ENCODE measurements at places on chromosomes 7 and 10.

DNA sequence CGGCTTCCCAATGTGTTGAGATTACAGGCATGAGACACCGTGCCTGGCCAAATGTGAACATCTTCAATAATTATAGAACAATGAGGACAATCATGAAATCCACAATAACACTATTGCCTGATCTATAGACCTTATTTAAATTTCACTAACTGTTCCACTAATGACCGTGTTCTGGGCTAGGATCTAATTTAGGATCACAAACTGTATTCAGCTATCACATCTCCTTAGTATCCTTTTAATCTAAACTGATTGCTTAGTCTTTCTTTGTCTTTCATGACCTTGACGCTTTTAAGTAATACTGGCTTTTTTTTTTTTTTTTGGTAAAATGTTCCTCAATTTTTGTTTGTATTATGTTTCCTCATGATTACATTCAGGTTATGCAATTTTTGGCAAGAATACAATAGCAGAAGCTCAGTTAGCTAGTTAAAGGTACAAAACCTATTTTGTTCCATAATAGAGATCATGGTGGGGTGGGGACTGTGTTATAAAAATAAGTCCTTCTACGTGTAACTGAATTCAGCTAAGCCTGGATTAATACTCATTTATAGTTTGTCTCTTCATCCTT lies 158.4 kb downstream of the AOAH start:
- no peak for DNase-seq

DNA sequence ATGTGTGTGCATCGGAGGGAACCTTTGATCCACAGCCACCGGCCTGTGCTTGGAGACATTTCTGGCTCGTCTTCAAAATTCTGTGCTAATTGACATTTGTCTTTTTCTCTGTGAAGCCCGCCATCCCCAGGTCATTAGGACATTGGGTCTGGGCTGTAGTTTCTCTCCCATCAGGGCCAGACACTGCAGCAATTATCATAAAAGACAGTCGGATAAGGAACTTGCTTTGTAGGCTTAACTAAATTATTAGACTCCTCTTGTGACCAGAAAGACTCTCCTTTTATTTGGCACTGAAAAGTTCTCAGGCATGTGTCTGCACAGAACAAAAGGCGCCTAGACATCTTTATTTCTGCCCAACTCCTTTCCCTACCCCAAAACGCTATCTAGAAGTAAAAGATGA lies 49.1 kb upstream of the NPTX2 start:
- DNase-seq = no peak

DNA sequence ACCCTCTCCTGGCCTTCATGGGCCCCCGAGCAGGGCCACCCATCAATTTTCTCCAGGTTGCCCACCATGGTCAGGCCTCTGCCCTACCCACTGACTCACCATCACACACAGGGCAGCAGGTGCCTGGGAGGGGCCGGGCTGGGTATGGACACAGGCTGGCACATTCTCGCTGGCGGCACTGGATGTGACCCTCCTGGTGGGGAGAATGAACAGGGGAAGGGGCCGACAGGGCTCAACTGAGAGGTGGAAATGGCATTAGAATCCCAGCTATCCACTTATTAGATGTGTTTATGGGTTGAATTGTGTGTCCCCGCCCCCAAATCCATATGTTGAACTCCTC lies 16.4 kb downstream of the KCP start:
- no peak for DNase-seq

DNA sequence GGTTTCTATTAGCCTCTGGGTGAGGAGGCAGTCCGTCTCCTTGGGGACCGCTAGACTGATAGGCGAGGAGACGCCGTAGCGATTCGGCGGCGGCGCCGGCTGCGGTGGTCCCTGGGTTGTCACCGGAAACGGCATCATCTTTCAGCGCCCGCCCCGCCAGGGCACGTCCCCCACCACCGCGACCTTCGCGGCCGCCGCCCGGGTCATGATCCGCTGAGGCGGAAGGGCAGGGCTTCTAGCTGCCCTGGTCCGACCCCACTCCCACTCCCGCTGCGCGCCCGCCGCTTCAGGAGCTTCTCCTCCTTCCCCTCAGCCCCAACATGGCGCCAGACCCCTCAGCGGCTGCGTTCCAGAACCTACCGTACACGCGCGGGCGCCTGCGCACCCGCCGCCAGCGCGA lies at the start of gene PAPOLB:
PAPOLB (minus strand) TSS at position 358 of the 400 bp plus-strand sequence; CDS start at position 138, 220 bp downstream.
- no peak for DNase-seq

GRCh38 chr7:24783698-24784097 lies 26.4 kb upstream of the GSDME start:
- DNase-seq = no peak

DNA sequence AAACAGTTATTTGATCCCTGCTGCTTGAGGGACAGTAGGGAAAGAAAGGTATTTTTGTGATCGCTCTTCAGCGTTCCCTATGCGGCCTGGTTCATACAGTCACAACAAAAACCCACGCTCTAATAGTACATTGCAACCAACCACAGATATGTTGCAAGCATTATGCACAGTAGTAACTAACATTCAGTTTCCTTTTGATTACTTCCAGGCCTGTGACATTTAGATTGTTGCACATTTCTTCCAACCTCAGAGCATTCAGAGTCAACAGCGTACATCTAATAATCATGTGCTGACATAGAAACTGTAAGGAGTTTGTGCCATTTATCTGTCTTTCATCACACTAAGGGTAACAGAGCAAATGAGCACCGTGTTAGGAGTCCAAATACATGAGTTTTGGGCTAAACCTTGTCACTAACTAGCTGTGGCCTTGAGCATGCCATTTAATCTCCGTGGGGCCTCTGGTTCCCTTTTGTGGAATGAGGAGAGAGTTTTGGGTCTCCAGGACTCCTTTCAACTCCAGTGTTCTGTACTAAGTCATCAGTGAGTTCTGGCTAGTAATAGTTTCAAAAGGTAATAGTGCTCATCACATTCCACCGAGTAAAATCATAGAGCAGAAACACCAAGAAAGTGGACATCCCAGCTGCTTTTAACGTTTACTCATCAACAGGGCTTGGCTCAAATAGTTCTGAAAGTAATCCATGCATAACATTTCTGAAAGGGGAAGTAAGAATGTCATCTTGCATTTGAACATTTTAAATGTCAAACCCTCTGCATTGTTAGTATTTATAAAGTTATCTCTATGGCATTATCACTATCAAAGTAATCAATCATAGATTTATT lies 99.0 kb upstream of the FZD1 start:
- DNase-seq = no peak

DNA sequence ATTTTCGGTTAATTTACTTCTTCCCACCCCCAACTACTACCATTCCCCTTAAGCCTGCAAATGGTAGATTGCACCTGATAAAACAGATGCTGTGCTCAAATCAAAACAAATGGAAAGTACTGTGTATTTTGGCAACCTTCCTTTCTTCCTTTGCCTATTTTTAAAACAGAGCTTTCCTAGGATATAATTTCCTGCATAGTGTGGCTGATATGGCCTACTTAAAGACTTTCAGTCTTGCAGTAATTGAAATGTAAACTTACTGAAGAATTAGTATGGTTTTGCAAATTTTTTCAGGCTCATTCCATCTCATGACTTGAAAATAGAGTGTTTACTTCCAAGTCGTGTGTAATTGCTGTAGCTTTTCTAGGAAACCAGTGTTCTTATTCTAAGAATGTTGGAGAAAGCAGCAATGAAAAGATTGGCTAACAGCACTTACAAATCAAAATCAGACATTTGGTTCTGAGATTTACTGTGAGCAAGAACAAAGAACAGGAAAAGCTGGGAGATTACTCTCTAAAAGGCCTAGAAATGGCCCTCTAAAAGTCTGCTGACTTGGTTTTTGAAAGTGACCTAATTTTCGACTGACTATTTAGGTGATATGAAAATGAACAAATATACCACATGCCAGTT lies 52.0 kb downstream of the REEP3 start:
- DNase-seq = no peak

GRCh38 chr7:67447297-67447696 lies 450.7 kb downstream of the TYW1 start:
- no peak for DNase-seq
